ENCODE measurements at places on chromosomes 3 and 15. TPM values are rescaled to one million over a fixed set of nuclear protein-coding genes. Genes with fewer than 3 reads are reported as not detected.

Gene CADPS
- not detected for total RNA-seq

Gene TMC3
- not detected for total RNA-seq

Gene ANXA2
- total RNA-seq = 3,138 TPM

Gene IL17RD
- 4.2 TPM for total RNA-seq

Gene PRR23A
- not detected for total RNA-seq
